Activated naive CD4-positive, alpha-beta T cell treated with anti-CD3 and anti-CD28 coated beads, Interleukin-2, amount 50 U/mL, for 16 hours (primary cell): ENCODE measurements at places on chromosomes 16 and 17.

DNA sequence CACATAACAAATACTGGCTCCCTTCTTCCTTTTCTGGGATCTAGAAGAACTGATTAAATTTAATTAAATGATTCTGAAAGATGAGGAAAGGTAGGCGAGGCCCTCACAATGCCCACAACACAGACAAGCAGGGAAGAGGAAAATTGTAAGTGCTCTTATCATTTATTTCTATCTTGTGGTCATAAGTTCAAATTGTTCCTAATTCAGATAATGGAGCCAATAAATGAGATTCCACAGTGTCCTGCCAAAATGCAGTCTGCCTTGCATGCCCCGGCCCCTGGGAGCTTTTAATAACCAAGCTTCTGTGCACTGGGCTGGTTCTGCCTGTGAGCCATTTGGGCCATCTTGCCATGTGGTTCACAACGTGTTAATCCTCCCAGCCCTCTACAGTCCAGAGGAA, 97.0 kb downstream of the CMC2 start:
- DNase-seq = no peak

DNA sequence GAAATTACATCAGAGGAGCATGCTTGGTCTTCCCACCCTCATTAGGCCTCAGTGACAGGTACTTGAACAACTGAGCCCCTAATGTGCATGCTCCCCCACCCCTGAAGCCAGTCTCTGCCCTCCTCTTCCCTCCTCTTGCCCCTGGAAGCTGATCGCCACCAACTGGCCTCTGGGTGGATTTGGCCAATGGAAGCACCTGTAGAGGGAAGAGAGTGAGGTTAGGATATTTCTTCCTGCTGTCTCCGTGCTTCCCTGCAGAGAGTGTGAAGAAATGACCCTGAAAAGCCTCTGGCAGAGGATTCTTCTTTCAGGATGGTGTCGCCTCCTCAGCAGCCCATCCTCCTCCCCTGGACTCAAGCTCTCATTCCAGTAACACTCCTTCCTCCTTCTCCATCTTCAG, 5.9 kb upstream of the CBLN1 start:
- no peak for DNase-seq

DNA sequence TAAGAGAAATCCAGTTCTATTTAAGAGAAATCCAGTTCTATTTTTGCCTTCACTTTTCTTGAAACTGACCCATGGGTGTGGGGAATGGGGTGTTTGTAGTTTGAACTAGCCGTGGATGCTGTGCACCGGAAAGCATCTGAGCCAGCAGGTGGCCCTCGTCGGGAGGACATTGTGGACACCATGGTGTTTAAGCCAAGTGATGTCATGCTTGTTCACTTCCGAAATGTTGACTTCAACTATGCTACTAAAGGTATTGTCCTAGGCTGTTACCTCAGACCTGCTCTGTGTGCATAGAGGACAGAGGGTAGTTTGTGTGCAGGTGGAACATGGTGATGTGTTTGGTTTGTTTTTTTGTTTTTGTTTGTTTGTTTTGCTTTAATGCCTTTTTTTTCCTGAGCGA, 3.3 kb downstream of the ATXN2L start:
- no peak for DNase-seq

- no peak for DNase-seq
Measured at GRCh38 chr16:82542714-82543113, 84.1 kb upstream of the CDH13 start.

- DNase-seq = peak; percentile 82
Measured at GRCh38 chr16:88803264-88803987, at the start of gene CDT1. Gene CDT1 (plus strand): TSS chr16:88803789. CDS start chr16:88803832, 43 bp downstream.

DNA sequence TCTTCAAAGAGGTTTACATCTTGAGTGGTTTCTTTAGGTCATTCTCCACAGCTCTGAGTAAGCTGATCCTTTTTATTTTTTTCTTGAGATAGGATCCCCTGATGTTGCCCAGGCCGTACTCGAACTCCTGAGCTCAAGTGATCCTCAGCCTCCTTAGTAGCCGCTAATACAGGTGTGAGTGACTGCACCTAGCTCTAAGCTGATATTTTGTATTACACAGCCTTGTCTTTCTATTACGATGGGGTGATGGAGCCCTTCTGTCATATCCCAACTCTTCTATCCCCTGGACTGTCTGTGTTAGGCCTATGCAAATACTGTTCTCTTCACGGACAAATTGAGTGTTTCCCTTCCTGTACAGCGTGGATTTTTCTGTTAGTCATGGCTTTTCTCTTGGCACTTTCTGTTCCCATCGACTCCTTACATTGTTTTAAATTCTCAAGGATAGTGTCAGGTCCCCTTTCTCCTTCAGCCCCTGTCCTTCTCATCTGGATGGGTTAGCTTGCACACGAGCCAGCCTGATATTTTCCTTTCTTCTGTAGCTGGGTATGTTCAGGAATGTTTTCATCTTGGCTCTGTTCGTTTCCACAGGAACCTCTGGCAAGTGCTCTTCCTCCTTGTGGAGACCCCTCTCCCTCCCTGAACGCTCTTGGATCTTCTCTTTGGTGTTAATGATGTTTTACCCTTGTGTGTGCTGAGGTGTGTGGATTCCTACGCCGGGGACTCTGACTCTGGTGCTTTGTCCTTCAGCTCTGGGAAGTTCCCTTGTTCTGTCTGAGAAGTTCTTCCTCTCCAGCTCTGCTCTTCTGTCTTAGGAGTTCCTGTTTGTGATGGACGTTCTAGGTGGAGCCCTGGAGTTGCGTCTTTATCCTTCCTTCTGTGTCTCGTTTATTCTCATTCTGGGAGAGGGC, 2.3 kb downstream of the BANP start:
- DNase-seq = no peak

- no peak for DNase-seq
Measured at GRCh38 chr17:15271741-15272140, 6.6 kb upstream of the PMP22 start.

GRCh38 chr17:18278867-18279266, 18.4 kb downstream of the MIEF2 start:
- no peak for DNase-seq

- DNase-seq = no peak
Measured at GRCh38 chr17:74838274-74838673, 21.4 kb downstream of the GRIN2C start.

DNA sequence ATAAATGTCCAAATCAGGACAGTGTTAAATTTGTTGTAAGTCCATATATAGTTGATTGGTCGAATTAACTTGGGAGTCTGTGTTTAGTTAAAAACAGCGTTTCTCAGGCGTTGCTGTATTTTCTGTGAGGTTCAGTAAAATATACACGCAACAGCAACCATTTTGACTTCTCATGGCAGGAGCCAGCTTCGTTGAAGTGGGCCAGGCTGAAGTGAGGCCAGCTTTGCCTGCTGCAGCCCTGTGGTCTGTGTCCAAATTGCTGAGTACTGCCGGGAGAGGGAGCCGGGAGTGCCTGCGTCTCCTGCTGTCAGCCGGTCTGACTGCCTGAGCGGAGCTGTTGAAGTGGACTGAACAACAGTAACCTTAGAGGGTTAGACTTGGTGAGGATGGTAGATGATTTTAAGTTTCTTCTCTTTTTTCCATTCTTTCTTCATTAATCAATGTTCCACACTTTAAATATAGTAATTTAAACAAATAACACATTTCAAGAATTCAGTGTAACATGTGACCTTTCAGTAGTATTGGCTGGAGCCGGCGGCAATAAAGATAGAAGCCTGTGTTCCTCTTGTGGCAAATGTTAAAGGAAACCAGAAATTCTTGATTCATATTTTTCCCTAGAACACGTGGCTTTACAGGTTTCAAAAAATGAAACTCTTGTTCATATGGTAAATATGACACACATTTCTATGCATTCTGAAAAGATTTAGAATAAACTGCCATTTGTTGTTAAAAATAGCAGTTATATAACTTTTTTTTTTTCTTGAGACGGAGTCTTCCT, 37.0 kb upstream of the ZNF750 start:
- DNase-seq = no peak

- DNase-seq = no peak
Measured at GRCh38 chr16:54060599-54061421, 225.8 kb downstream of the IRX3 start.

DNA sequence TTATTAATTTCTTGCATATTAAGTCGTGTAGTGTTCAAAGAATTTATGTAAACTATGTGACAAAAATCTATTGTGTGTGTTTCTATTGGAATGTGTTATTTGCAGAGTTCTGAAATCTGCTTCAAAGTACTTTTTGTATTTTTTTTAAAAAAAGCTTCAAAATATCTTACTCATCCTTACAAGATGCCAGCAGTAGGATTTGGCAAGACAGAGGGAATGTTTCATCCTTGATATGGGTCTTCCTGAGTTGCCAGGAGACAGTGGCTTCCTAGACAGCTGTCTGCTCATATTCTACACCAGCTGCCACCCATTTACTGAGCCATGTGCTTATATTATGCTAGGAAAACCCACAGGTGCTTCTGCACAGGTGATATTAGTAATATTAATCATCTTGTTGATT, 36.4 kb downstream of the EFCAB5 start:
- no peak for DNase-seq

DNA sequence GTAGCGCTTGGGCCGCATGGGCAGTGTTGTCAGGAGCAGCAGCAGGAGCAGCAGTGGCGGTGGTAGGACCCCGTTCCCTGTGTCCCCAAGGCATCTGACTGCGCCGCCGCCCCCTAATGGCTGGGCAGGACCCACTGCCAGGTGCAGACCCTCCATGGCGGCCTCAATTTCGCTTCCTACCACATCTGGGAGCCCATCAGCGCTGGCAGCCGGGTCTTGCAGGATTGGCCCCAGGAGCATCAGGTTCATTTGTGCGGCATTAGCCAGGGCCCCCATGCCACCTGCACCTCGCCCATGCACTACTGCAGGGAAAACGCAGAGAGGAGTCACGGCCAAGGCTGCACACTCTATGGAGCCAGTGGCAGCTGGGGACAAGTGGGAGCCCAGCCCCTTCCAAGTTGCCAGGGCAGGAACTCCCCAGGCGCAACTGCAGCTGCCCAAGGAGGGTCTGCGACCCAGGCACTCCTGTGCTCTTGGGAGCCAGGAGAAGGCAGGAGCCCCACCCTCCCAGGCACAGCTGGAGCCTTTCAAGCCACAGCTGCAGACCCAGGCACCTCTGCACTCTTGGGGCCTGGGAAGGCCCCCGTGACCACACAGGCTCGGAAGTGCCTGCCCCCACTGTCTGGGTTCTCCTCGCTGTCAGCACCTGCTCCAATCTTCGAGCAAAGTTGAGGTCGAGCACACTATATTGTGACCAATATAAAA, 594.2 kb downstream of the KCNJ18 start:
- DNase-seq = no peak

DNA sequence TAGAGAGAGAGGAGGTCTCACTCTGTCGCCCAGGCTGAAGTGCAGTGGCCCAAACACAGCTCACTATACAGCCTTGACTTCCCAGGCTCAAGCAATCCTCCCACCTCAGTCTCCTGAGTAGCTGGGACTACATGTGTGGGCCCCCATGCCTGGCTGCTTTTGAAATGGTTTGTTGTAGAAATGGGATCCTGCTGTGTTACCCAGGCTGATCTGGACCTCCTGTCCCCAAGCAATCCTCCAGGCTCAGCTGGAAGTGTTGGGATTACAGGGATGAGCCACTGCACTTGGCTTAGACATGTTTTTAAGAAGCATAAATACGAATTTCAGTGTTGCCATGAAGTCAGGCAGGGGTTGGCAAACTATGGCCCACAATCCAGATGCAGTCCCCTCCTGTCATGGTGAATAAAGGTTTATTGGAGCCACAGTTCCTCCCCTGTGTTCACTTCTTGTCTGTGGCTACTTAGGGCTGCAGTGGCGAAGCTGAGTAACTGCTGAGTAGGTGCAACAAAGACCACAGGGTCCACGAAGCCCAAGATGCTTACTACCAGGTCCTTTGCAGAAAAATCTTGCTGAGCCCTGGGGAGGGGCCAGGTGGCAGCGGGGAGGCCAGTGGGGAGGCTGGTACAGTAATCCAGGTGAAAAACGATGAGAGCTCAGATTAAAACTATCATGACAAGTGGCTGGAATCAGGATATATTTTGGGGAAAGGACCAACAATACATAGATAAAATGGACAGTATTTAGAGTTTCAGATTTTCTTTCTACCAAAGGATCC, 35.2 kb downstream of the TNFRSF13B start:
- DNase-seq = no peak

GRCh38 chr16:83794860-83795554, 12.8 kb upstream of the HSBP1 start:
- DNase-seq = no peak

DNA sequence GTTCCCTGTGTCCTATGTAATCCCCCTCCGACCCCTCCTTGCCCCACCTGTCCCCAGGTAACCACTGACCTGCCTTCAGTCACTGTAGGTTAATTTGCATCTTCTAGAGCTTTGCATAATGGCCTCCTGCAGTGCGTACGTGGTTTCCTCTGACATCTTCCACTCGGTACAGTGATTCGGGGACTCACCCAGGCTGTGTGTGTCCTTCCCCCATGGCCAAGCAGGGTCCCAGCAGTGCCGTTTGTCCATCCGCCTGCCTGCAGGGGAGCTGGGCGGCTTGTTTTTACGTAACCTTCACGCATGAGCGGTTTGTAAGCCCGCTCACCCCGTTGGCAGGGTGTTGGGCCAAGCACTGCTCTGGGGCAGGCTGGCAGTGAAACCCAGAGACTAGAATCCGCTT, 7.9 kb downstream of the MAPK8IP3 start:
- DNase-seq = no peak
